Activated naive CD8-positive, alpha-beta T cell treated with anti-CD3 and anti-CD28 coated beads, Interleukin-2, amount 50 U/mL, for 24 hours (primary cell): ENCODE measurements at places on chromosomes 5 and 9.

DNA sequence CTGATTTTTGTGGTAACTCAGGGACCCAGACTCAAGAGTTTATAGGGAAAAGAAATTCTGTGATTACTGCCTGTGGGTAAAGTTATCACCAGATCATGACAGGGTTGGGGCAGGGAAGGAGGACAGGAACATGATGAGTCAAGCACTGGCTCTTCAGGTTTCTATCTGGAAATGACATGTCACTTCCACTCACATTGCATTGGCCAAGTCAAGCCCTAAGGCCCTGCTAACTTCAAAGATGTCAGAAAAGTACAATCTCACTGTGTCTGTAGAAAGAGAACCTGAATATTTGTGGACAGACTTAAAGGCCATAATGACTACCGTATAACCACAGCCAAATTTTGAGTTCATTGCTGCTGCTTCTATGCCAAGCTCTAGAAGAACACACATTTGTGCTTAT lies 187.7 kb downstream of the TLE4 start:
- peak; percentile 5 for DNase-seq

GRCh38 chr9:92147030-92147851 lies 32.0 kb upstream of the SPTLC1 start:
- no peak for DNase-seq

DNA sequence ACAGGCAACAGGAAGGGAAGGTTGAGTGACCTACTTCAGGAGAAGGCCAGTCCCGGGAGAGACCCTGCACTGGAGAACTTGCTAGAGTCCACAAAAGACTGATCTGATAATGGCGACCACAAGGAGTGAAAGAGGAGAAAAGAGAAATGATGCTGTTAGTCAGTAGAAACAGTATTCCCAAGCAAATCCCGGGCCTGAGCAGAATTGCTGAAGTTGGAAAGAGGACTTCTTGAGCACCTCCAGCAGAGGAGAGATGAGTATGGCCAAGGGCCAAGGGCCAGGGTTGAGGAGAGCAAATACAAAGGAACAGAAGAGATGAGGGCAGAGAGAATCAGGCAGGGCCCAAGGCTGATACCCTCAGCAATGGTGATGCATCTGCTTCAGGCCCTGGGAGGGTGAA lies 392.2 kb downstream of the EBF1 start:
- DNase-seq = no peak

GRCh38 chr9:100408546-100409175 lies 18.3 kb upstream of the MSANTD3 start:
- no peak for DNase-seq

- DNase-seq = no peak
These were observed 108.1 kb downstream of the LHFPL2 start for GRCh38 chr5:78540335-78541085.

DNA sequence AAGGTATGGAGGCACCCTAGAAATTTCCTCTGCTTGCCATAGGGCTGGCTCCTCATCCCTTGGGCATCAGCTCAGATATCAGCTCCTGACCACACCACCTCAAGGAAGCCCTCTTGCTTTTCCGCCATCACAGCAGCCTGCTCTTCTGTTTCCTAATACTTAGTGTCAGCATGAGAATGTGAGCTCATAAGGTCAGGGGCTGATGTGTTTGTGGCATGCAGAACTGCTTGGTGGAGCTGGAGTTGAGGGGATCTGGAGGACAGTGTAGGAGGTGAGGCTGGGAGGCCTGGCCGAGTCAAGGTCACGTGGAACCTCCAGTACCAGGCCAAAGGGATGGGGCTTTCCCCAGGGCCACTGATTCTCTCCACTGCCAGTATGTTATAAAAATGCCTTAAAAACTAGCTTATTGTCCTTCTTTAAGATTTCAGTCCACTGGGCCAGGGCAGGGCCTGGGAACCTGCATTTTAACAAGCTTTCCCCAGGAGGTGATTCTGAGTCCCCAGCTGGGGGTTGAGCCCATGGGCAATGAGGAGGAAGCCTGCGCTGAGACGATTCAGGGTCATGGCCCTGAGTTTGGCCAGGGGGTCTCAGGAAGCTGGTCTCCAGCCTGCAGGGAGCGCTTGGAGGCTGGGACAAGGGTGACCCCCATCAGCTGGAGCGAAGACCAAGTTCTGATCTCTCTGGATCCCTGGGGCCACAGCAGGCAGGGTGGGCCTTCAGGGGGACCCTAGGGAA lies 28.6 kb downstream of the DAB2IP start:
- DNase-seq = no peak

DNA sequence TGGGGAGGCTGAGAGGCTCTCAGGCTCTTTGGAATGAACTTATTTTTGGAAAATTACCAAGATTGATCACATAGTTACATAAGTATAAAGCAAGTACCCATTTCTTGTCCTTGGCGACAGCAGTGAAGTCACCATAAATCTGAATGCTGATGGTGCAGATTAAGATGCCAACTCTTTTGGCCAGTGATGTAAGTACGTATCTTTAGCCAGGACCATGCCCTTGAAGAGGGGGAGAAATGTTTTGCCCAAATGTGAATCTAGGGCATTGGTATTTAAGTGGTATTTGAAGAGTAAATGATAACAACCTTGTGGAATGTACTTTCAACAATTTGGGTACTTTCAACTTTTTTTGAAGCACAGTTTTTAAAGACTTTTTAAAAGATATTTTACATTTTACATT lies 68.2 kb upstream of the RAD23B start:
- no peak for DNase-seq

GRCh38 chr5:172749881-172750633 lies 20.9 kb downstream of the DUSP1 start:
- no peak for DNase-seq

DNA sequence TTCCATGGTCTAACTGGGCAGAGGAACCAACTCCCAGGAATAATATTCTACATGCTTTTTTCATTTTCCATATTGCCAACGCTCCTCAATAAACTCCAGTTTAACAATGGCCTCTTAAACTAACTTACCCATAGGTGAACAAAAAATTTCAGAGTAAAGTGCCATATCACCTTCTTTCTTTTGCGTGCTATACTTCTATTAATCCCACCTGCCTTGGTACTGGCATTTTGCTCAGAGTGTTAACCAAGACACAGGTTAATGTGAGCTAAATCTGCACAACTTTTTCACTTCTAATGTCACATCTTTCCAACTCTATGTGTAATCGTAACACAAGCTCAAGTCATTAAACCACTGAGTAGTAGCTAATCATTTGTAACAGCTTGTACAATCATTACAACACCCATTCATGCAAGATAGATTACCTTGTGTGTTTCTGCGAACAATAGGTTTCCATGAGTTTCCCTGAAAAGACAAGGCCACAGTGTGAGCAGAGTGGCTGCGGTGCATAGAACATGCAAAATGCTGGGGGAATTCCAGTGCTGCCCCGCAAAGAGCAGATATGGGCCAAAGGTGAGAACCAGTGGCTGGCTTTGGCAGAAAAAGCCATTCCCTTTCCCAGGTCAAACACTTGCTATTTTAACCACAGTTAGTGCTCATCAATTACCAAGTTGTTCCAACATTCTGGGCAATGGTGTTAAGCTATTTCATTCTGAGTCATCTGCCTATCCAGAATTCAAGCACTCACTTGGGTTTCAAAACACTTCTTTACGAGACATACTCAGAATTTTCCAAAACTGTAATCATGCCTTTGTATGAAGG lies 42.8 kb downstream of the TIMD4 start:
- DNase-seq = peak; percentile 77

- no peak for DNase-seq
These were observed 15.7 kb downstream of the TMEM8B start for GRCh38 chr9:35844628-35845270.
